ENCODE measurements at places on chromosomes 7 and 10.

- DNase-seq: no peak
Measured at GRCh38 chr7:45703911-45704682, 129.9 kb downstream of the ADCY1 start.

- no peak for DNase-seq
Measured at GRCh38 chr10:115981081-115981480, 291.9 kb downstream of the GFRA1 start.

GRCh38 chr10:49608166-49609005, 1.7 kb upstream of the SLC18A3 start:
- DNase-seq: no peak

DNA sequence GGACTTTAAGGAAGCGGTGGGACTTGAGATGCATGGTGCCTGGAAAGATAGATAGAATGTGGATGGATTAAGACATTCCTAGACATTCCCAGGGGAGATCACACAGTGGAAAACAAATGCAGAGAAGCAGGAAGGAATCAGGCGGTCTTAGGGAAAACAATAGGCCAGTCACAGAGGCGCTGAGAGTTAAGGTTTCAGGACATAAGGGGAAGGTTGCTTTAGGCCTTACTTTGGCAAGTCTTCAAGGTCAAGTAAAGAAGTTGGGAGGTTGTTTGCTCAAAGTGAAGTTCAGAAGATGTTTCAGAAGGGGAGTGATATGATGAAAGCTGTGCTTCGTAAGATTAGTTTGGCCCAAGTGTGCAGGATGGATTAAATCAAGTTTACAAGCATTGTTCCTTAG, 109.4 kb downstream of the SUGCT start:
- DNase-seq: no peak

- DNase-seq: no peak
Measured at GRCh38 chr7:79334841-79335240, 118.6 kb downstream of the MAGI2 start.

GRCh38 chr10:74333174-74333573, 182.2 kb downstream of the ADK start:
- DNase-seq: no peak

DNA sequence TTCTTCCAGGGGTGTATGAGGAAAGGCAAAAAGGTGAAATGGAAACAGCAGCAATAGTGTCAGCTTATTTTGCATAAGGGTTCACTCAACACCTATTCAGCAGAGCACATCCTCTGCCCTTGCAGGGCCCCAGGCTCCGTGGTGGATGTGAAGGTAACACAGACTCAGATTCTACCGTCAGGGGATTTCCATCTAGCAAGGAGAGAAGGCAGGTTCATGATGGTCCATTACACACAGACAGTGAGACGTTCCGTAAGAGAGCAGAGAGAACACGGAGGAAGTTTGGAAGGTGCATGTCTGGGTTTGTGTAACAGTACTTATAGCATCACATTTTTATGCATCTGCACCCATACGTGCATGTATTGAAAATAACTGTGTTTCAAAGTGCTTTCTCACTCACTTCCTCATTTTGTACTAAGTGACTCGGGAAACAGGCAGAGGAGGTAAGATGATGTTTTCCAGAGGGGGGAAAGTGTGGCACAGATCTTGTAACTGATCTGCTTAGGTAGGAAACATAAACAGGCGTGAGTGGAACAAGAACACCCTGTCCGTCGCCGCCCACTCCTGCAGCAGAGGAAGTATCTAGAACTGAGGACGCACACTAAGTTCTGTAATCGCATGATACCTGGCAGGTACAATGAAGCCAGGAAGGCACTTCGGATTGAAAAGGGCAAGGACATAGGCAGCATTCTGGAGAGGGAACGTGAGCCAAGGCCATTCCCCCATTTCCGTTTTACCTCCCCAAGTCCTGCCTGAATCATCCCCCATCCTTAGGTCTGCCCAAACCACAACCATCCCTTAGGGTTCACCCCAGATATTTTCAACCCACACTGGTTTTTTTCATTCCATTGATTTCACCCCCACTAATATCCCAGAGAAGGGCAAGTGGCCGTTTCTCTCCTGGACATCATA, 1.0 kb upstream of the ENO4 start:
- DNase-seq: peak; percentile 43

DNA sequence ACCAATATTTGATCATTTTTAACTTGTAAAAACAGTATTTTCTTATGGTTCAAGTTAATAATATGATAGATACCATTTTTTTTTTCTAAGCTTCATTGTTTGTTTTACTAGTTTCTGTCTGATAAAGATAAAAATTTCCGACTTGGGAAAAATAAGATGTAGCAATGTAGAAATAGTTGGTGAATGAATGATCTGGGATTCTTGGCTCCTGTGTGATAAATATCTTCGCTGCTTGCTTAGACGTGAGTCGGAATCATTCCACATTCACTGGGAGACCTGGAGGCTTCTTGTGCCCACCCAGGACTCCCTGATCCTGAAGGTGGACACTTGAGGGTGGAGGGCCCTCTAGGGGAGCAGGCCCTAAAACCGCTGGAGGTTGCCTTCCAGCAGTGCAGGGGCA, 47.9 kb downstream of the EXOC4 start:
- DNase-seq: no peak

- DNase-seq: no peak
Measured at GRCh38 chr10:105949721-105950120, 1214.8 kb downstream of the SORCS1 start.

- peak; percentile 42 for DNase-seq
Measured at GRCh38 chr7:154794147-154794780, 208.7 kb downstream of the PAXIP1 start.

DNA sequence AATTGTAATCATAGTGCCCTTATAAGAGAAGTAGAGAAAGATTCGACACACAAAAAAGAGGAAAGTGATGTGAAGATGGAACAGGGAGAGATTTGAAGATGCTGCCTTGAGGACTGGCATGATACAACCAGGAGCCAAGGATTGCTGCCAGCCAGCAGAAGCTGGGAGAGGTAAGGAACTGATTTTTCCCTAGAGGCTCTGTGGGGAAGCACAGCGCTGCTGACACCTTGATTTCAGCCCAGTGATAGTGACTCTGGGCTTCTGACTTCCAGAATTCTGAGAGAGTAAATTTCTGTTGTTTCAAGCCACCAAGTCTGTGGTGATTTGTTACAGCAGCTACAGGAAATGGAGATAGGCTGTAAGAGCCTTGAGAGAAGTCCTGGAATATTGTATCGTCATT, 98.2 kb downstream of the RAB11FIP2 start:
- no peak for DNase-seq

- no peak for DNase-seq
Measured at GRCh38 chr7:151385626-151386300, 24.1 kb downstream of the WDR86 start.

GRCh38 chr7:20598459-20599309, 16.8 kb upstream of the ABCB5 start:
- DNase-seq: peak; percentile 14

GRCh38 chr10:79380125-79380945, 33.1 kb downstream of the PPIF start:
- no peak for DNase-seq

DNA sequence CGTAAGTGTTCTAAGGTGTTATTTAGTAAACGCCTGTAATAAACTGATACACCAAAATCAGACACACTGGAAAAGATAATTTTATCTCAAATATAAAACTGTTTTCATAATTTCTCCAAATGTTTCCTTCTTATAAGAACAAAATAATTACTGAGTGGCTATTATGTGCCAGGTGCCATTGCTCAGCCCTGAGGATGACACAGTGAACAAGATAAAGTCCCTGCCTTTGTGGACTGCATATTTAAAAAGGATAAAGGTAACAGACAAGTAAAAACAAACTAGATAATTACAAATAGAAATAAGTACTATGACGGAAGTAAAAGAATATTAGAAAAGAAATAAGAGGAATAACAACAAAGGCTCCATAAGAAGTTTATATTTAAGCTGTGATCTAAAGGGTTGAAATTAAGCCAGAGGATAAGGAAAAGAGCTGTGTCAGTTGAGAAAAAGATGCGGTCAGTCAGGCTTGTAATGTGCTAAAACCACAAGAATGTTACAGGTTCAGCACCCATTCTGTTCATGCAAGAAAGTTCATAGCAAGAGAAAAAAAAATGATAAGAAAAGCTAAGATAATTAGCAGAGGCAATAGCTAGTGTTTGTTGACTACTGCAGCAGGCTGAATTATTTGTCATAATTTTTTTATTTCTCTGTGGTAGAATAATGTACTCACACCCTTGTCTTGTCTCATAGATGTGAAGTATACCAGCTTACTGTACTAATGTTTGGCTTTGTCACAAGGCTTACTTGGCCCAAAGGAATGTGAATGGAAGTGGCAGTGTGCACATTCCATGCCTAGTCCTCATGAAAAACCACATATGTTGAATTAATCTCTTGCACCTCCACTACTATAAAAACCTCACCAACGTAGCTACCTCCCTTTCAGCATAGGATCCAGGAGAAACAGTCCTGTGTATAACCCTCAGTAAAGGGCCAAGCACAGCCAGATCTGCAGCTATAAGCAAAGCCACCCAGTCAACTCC, 75.1 kb downstream of the CRPPA start:
- DNase-seq: no peak

GRCh38 chr7:28389504-28390395, 22.6 kb upstream of the CREB5 start:
- DNase-seq: peak; percentile 4

GRCh38 chr7:29265208-29265923, 70.8 kb downstream of the CHN2 start:
- DNase-seq: no peak

DNA sequence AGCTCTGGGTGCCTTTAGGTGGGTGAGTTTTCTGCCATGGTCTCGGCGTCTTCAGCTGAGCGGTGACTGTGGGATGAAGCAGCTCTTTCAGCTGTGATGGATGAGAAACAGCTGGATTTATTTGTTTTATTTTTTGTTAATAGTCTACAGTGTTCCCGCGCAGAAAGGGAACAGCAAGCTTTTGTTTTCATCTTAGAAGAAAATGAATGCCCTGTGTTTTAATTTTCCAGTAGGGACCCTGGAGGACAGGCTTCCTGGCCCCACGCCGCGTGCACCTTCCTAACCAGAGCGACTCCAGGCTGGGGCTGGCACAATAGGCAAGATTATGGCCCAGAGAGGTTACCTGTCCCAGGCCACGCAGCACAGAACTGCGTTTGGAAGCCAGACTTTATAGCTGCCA, 57.6 kb downstream of the GTF2IRD1 start:
- DNase-seq: no peak

DNA sequence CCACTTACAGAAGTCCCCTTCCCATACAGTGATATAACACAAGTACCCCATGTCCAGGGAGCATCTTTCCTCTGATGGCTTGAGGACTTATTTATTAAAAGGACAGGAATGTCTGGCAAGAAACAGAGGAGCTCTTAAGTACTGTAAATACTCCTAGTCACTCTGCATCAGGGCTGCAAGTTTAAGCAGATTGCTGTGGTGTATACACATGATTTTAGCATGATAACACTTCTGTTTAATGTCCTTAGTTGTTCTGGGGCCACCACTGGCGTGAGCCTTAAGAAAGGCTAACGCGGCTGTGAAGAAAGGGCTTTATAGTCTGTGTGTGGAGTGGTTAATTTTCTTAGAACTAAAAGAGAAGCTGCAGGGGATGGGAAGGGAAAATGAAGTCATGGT, 65.7 kb downstream of the GBF1 start:
- no peak for DNase-seq

All from GM12891 (cell line).